Stimulated activated CD4-positive, alpha-beta T cell treated with anti-CD3 and anti-CD28 coated beads, Interleukin-1b, Interleukin-23, amount 100 ng/mL, for 48 hours (primary cell): ENCODE measurements at places on chromosomes 1 and 21.
A peak's percentile ranks its signal among the peaks of the same experiment; 100 is the strongest.

DNA sequence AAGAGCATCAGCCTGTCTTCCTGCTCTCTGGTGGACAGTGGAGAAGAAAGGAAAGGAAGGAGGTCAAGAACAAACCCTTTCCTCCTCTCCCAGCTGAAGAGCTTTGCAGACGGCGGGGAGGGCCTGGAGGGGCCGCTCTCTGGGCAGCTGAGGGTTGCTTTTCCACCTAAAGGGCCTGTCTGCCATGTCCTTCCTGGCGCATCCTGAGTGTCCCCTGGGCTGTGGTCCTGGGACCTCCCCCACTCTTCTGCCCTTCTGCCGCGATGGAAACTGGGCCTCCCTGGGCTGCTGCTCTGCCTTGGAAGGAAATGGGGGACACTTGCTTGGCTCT is 107.0 kb downstream of the ETS2 start:
- DNase-seq, result no peak

DNA sequence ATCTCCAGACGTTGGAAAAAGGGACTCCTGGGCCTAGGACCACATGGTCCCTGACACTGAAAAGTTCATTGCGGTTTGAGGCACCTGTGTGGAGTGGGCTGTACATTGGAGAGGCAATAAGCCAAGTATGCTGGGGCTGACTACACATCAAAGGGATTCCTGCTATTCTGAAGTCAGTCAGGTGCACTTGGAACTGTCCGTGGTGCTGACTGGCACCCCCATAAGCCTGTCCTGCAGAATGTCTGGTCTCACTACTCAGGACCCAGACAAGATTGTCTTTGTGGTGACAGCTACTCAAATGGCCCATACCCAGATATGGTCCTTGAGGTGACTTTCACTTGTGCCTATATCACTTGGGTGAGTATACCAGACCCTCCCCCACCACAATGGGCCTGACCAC is 150.6 kb downstream of the RWDD3 start:
- DNase-seq, result peak; percentile 3

GRCh38 chr1:227263869-227264268 is 54.4 kb downstream of the CDC42BPA start:
- no peak for DNase-seq

DNA sequence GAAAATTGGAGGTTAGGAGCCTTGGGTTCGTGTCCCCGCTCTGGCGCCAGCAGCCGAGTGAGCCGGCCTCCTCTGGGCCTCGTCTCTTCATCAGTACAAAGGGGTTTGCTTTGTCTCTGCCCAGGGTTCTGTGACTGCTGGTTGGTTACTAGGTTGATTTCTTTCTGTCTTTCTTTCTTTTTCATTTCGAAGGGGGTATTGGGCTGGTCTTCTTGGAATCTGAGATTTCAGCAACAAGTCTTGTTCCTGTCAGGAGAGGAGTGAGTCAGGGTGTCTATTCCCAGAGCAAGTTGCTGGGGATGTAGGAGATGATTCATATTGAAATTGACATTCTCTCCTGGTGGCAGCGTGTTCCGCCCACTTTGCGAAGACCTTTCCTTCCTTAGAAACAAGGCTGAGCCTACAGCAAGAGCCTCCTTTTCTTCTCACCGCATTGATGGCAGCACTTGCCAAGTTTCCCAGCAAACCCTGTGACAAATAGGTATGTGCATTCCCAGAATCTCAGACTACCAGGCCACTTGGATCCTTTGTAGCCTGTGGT is 79.2 kb downstream of the MAN1C1 start:
- DNase-seq, result peak; percentile 35

DNA sequence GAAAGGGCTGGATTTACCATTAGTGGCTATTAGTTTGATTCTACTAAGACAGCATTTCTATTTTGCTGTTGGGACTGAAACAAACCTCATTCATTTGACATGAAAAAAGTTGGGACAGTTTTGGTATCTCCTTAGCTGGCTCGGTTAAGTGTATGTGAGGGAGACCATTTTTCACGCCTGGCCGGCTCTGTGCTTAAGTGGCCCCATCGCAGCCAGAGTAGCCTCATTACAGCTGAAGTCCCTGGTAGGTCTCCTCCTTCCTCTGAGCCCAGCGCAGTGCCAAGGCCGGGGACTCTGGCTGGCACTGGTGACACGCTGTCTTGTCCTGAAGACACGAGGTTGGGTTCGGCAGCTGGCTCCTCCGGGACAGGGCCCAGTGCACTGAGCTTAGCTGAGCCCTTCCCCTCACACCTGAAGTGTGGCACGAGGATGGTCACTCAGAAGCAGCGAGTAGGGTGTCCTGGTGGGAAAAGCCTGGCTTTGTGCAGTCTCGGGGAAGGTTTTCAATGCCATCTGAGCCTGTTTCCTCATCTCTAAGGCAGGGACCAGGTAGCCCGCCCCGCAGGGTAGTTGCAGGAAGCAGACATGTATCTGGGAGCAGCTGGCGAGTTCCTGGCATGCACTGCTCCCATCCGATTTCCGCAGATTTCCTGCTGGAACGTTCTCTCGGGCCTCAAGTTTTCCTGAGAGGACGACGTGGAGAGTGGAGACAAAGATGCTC is 196.5 kb downstream of the DYRK1A start:
- DNase-seq, result no peak

- DNase-seq, result peak; percentile 56
Measured at GRCh38 chr1:27521336-27521831, 31.4 kb upstream of the WASF2 start.

GRCh38 chr1:118982266-118982665 is 5.9 kb downstream of the TBX15 start:
- DNase-seq, result no peak

- no peak for DNase-seq
Measured at GRCh38 chr1:21318714-21319159, 28.5 kb upstream of the ECE1 start.

- no peak for DNase-seq
Measured at GRCh38 chr1:73901738-73902137, 296.2 kb downstream of the LRRIQ3 start.

- no peak for DNase-seq
Measured at GRCh38 chr1:17001760-17002523, 9.8 kb downstream of the ATP13A2 start.

GRCh38 chr1:1360506-1361169 is 2.3 kb upstream of the MXRA8 start:
- no peak for DNase-seq

DNA sequence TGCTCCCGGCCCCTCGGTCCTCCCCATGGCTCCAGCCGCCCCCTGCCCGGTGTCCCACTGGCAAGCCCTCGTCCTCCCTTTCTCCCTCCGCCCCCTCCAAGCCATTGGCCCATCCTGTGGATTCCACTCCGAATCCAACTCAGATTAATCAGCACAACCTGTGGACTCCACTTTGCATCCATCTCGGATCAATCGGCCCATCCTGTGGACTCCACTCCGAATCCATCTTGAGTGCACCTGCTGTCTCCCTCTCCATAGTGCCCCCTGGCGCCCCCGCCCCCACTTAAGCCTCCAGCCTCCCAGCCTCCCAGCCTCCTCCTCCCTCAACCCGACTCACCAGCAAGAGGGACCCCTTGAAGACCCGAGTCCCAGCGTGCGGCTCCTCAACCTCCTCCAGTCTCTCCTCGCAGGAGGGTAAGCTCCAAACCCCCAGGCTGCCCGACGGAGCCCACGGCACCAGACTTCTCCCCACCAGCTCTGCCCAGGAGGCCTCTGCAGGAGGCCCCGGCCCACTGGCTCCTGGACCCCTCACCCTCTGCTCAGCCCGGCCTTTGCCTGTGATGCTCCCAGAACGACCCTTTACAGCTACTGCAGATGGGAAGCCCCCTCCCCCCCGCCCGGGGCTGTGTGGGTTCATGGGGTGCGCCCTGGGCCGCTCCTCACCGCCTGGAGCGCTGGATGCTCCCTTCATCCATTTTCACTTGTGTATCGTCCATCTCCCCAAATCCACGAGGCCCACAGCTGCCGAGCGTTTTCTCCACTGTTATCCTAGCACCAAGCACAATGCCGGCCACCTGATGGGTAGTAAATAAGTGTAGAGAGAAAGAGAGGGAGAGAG is 40.6 kb upstream of the TSPEAR start:
- DNase-seq, result no peak

DNA sequence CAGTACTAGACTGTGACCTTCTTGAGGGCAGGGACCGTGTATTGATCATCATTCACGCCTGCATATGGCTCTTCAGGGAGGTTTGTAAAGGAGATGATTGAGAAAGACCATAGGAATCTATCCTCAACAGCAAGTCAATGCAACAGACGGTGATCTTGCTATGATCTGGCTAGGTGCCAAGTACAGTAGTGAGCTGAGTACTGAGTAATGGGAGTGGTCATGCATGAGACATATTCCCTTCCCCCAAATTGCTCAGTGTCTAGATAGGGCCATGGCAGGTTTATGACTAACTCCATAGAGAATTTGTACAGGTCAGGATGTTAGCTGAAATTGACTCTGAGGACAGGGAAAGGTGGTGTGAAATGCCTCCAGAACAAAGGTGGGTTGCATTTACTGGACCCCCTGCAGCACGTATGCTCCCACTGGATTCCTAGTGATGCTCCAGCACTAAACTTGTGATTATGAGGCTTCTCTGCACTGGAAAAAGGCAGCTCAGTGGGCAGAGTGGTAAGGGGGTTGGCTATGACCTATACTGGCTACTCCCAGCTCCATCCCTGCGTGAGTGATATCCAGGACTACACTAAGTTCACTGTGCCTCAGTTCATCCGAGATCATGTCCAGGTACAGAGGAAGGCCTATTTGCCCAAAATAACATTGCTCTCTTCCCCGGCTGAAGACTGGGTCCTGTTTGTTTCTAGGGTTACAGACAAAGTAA is 37.2 kb downstream of the KCNJ6 start:
- DNase-seq, result no peak

DNA sequence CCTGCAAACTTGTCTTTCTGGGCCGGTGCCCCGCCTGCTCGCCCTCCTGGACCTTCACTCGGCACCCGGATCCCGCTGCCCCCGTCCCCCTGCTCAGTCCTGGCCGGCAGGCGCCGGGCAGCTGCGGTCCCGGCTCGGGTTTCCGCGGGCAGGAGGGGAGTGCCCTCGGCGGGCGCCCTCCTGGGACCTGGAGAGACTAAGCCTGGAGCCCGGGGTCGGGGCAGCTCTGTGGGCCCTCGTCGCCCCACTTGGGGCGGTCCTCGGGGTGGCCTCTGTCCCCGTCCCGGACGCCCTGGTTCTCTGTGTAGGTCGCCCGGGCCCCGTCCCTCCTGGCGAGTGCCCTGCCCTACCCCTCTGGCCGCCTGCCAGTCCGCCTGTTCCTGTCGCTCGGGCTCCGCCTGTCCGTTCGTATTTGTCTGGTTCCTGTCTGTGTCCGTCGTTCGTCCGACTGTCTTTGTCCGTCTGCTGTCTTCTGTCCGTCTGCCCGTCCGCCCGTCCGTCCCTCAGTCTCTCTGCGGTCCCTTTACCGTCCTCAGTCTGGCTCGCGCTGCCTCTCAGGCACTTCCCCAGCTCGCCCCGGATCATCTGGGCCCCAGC is 490 bp downstream of the SERINC2 start:
- no peak for DNase-seq

DNA sequence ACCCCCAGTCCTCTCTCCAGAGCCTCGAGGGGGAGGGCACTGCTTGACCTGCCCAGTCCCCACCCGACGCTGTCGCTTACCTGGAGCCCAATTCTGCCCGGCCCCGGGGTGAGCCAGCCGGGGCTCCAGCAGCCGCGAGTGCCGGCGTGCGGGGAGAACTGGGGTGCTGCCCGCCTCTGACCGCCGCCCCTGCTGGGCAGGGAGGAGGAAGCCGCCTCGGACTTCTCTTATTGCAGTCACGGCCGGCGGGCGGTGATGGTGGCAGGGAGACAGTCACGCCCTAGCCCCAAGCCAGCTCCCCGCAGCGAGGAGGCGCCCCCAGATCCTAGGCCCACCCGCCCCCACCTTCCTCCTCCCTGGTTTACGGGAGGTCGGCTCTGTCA is at the start of gene FGR:
FGR (minus strand) TSS at position 201 of the 383 bp plus-strand sequence. CDS start 11,269 bp downstream, outside the sequence.
- no peak for DNase-seq

- no peak for DNase-seq
Measured at GRCh38 chr1:201514466-201514865, 7.5 kb upstream of the CSRP1 start.

- DNase-seq, result no peak
Measured at GRCh38 chr1:198212675-198213074, 55.9 kb downstream of the NEK7 start.

DNA sequence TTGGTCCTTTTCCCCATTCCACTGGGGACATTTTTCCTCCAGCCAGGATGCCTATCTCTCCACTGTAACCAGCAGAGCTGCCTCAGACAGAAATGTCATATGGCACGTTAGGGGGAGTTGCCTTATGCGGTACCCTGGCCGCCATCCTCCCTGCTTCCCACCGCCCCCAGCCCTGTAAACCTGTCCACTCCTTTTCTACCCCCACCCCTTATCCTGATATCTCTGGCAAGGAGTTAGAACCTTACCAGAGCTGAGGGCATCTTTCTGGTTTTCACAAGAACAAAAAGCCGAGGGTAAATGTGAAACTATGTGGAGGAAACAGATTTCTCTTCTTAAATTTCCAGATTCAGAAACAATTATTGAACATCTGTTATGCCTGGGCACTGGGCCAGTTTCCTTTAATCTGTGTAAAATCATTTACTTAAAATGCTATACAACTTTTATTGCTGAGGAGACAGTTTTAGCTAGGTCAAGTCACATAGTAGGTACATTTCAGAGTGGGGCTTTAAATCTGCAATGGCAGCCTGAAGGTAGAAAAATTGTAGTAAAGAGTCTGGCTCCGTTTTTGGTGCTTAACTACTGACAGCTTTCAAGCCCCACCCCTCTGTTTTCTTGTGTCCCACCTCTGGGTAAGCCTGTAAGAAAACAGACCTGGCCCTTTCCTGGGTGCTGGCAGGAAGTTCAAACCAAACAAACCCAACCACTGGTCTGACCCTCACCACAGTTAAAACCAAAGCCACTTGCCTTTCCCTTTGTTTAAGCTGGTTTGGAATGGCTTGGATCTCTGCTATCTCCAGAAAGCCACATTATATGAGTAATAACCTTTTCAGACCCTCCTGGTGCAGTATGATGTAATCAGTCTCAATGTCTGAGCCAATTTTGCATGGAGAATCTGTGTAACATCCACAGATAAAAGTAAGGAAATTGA is 319.0 kb downstream of the HHAT start:
- DNase-seq, result no peak

DNA sequence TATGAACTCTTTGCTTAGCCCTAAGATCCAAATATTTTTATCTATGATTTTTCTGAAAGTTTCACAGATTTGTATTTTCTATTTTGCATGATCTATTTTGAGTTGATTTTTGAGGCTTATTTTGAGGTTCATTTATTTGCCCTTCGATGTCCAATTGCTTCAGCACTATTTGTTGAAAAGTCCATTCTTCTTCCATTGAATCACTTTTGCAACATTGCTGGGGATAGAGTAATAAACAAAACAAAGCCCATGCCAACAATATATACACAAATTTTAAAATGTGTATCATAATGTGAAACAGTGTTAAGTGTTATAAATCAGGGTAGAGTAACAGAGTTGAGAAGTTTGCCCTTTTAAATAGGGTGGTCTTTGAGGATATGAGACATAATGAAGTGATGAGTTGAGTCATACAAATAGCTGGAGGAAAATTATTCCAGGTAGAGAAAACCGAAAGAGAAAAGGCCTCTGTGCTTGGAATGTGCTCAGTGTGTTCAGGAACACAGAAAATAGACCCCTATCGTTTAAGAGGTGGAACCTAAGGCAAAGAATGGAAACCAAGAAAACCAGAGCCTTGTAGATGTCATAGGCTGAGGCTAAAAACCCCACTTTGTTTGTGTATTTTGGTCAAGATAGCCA is 172.7 kb upstream of the NR5A2 start:
- no peak for DNase-seq
